ENCODE measurements at places on chromosomes 3 and 15.

DNA sequence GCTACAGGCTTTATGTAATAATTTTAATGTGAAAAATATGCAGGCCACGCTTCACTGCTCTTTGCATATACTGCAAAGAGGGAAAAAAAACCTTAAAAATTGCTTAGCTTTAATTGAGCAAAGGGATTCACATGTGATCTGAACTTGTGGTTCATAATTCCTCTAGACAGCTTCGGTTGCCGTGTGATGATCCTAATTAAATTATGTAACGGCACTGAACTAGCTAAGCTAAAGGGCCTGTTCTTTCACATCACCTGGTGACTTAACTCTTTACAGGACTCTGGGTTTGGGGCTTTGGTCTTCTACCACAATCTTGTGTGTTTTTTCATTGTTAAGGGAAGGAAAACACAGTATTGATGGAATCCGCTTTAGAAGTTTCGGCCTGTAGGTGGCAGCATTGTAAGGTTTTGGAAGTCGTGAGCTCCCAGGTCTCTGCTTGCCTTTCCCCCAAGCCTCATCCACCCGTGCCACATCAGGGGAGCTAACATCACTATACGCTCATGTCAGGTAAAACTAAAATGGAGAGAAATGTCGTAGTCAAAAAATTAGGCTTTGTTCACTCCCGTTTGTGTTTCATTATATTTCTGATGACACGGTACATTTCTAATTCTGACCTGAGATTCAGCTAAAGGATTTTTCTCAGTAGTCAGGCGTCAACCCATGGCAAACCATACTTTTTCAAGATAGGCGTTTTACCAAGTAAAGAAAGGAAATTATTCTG, 205.6 kb upstream of the DPH6 start:
- no peak for DNase-seq

DNA sequence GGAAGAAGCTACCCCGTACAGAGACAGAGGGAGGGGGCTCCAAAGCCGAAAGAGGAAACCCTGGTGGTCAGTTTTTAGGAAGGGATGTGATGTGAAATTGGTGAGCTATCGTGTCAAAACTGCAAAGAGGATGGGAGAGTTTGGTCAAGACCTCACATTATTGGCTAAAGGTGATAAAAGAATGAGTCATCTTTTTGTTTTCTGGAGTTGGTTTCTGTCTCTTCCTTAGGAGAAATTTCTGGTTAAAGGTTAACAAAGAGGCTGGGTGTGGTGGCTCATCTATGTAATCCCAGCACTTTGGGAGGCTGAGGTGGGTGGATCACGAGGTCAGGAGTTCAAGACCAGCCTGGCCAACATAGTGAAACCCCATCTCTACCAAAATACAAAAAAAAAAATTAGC, 217.8 kb upstream of the CBLB start:
- no peak for DNase-seq

- no peak for DNase-seq
These were observed 168.7 kb downstream of the TMEM108 start for GRCh38 chr3:133206921-133207320.

- no peak for DNase-seq
These were observed 17.8 kb downstream of the RUBCN start for GRCh38 chr3:197718891-197719290.

DNA sequence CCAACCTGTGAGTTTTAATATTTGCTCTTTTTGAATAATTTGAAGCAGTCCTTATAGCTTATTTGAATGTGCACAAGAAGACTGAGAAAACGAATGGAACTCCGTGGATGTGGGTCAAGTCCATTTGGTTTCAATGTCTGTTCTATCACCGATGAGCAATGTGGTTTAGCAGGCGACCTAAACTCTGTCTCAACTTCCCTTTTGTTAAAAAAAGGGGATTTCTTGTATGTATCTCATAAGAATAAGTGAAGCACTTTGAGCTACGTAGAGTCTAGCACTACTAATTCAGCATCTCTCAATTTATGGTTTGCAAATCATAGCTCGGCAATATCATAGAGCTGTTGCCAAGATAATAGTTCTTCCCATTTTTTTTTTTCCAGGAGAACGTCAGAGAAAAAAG, 4.6 kb upstream of the SKIL start:
- no peak for DNase-seq

- DNase-seq = no peak
These were observed 120.2 kb downstream of the NEDD4 start for GRCh38 chr15:55873024-55873720.

GRCh38 chr3:99504258-99504657, 134.1 kb upstream of the COL8A1 start:
- DNase-seq = no peak

- DNase-seq = no peak
These were observed 39.3 kb upstream of the HDC start for GRCh38 chr15:50304836-50305235.

- no peak for DNase-seq
These were observed 939.2 kb downstream of the NAALADL2 start for GRCh38 chr3:175798326-175798725.

DNA sequence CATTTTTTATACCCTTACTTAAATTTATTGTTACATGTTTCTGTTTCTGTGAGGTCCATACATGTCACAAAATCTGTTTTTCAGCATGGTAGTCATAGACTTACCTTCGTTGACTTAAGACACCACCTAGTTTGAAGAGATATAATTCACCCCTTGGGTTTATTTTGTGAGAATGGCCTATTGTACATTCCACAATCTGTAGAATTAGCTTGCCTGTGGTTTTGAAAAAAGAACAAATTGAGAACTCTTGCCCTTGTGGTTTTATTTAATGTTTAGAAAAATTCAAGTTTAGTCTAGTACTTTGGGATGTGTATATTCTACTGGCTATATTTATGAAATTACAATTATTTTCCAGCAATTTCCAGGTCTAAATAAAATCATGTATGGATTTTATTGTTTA, 31.6 kb downstream of the FILIP1L start:
- DNase-seq = no peak

- DNase-seq = no peak
These were observed 46.9 kb upstream of the COL6A6 start for GRCh38 chr3:130470126-130470525.

DNA sequence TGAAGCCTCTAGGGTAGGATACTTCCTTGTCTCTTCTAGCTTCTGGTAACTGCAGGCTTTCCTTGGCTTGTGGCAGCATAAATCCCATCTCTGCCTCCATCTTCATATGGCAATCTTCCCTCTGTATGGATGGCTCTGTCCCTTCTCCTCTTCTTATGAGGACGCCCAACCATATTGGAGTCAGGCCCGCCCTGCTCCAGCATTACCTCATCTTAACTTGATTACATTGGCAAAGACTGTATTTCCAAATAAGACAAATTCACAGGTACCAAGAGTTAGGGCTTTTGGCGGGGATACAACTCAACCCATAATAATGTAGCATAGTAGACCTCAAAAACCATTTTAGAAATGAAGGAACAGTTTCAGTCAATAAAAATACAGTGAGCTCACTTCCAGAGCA, 75.4 kb downstream of the BDH1 start:
- DNase-seq = no peak

GRCh38 chr3:68953816-68954444, 21.6 kb upstream of the TAFA4 start:
- no peak for DNase-seq

DNA sequence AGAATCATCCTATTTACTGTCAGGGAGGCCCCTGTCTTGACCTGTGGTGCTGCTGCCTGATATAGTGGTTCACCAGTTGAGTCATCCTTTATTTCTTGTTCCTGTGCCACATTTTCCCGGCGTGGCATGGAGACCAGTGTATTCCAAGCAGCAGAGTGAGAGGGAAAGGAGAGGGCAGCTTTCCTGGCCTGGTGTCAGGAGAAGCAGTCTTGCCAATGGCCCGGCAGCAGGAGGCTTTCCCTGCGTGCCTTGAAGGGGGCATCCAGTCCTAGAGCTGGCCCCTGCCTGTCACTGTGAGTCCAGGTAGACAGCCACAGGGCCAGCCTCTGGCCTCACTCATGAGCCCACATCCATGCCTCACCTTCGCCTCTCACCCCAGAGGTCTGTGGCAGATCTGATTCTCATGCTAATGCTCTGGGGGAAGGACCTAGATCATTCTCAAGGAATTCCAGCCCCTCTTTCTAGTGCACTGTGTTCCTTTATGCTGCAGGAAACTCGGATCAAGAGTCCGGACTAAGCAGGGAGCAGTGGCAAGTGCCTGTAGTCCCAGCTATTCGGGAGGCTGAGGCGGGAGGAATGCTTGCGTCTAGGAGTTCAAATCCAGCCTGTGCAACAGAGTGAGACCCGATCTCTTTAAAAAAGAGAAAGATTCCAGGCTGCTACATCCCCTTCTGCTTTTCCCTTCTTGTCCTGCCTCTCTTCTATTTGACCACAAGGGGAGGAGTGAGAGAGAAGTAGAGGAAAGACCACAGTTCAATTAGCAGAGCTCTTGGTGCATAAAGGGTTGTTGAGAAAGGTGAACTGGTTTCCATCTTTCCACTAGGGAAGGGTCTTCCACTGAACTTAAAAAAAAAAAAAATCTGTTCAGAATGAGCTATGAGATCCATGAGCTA, 66.8 kb upstream of the HACD2 start:
- no peak for DNase-seq

- no peak for DNase-seq
These were observed 31.6 kb upstream of the GATA2 start for GRCh38 chr3:128524374-128525299.

- no peak for DNase-seq
These were observed 1118.4 kb downstream of the TBL1XR1 start for GRCh38 chr3:176078906-176079305.

GRCh38 chr3:31533169-31534064, 692 bp downstream of the STT3B start:
- DNase-seq = peak; percentile 17

GRCh38 chr3:197435426-197435825, 120.3 kb downstream of the BDH1 start:
- no peak for DNase-seq

DNA sequence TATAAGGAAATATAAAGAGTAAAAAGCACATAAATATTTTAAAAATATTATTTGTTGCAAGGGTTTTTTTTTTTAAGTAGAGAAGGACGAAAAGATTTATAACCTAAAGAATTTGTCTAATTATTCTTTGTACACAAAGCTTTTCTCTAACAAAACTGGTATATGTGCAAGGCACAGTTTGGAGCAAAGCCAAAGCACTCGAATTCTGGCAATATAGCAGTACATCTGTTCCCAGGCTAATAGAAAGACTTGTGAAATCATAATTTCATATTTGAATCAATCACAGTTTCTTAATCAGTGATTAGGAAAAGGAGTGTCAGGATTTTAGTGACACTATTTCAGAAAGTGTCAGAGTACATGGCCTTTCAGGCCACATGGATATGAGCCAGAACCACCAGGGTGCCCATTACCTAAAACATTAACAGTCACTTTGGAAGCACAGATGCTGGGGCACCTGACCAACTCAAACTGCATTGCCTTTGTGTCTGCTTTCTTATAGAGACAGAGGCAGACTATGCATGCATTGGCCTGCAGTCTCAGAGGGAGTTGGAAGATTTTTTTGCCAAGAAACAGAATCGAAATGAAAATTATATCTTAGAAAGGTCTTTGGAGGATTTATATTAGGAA, 651.8 kb upstream of the SGO1 start:
- DNase-seq = no peak

GRCh38 chr3:105688821-105689220, 180.0 kb downstream of the CBLB start:
- no peak for DNase-seq

GRCh38 chr3:45858809-45859543, 17.1 kb upstream of the LZTFL1 start:
- no peak for DNase-seq

DNA sequence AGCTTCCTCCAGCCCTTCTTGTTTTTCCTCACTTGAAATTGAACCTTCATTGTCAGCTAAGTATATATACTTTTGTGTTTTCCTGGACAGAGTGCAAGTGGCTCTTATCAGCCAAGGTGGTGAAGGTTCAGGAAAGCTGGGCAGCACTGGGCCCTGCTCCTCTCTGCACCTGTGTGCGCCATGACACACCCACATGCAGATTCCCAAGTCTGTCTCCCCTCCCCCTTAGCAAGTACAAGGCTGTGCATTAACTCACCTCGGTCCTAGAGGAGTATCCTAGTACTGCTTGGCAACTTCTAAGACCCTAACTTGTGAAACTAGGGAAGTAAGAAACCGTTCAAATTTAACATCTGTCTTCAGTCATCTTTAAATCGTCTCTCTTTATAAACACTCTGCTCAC, 85.8 kb downstream of the SLC49A4 start:
- DNase-seq = no peak

- no peak for DNase-seq
These were observed 38.0 kb upstream of the ATP11B start for GRCh38 chr3:182755308-182755707.

- DNase-seq = no peak
These were observed 33.5 kb upstream of the USP8 start for GRCh38 chr15:50390554-50391264.

DNA sequence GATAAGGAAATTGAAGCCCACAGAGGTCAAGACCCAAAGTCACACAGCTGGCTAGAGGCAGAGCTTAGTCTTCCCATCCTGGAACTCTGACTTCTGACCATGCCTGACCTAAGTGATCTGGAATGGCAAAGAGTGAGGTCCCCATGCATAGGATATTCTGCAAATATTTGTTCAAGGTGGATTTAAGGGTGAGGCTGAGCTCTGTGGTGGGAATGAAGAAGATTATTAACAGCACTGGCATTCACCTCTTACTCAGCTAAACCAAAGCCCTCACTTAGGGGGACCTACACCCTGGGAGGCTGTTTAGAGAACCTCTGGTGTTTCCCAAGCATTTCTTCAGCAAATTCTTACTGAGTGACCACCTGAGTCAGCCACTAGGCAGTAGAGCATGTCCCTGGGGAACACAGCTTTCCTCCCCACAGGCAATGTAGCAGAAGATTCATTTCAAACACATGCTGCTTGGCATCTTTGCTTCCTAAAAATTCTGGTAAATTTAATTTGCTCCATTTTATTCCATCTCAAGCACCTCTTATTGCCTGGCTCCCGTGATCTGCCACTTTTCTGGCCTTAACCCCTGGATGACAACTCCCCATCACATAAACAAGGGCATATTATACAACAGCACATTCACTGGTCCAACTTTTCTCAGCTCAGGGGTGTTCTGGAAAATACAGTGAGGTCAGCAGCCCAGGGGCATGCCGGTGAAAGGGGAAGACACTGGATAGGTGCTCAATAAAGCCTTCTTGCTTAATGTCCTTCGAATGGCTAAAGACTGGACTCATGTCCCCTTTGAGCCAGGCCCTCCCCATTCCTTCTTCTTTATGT, 176.0 kb downstream of the ABHD5 start:
- no peak for DNase-seq

DNA sequence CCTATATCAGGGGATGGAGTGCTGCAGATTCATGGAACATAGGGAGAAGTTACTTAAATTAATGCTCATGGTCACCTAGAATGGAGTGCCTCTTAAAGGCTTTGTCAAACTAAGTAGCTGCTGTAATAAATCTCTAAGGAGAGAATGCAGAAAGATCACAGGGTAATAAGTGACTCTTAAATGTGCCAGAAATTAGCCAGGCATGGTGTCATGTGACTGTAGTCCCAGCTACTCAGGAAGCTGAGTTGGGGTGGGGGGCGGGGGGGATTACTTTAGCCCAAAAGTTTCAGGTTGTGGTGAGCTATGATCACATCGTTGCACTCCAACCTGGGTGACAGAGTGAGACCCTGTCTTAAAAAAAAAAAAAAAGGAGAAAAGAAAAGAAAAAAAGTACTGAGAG, 90.9 kb upstream of the ASB14 start:
- DNase-seq = no peak

Data from stimulated activated CD8-positive, alpha-beta memory T cell treated with anti-CD3 and anti-CD28 coated beads, Interleukin-4, amount 100 ng/mL, for 1 hour (primary cell).